Fibroblast of the aortic adventitia (primary cell): ENCODE measurements at places on chromosomes 2 and 18. TPM values are rescaled to one million over a fixed set of nuclear protein-coding genes. Genes with fewer than 3 reads are reported as not detected.

The SCN1A gene
- 0.09 and 0.16 TPM in 2 replicates for total RNA-seq

The PJVK gene
- total RNA-seq, result 1.6 and 2.3 TPM in 2 replicates

- no peak for DNase-seq
Measured at GRCh38 chr2:2839393-2839781, 508.3 kb upstream of the MYT1L start.

- peak; percentile 60 for DNase-seq
Measured at GRCh38 chr2:217851191-217852020, 151.4 kb downstream of the TNS1 start.

- no peak for DNase-seq
Measured at GRCh38 chr2:83015900-83016299, 1443.2 kb downstream of the SUCLG1 start.

The FAM124B gene
- under 0.01 and 1.2 TPM in 2 replicates for total RNA-seq

The SIX3 gene
- total RNA-seq, result not detected in 2 replicates

GRCh38 chr2:231614559-231615057 lies 21.9 kb downstream of the TEX44 start:
- no peak for DNase-seq

DNA sequence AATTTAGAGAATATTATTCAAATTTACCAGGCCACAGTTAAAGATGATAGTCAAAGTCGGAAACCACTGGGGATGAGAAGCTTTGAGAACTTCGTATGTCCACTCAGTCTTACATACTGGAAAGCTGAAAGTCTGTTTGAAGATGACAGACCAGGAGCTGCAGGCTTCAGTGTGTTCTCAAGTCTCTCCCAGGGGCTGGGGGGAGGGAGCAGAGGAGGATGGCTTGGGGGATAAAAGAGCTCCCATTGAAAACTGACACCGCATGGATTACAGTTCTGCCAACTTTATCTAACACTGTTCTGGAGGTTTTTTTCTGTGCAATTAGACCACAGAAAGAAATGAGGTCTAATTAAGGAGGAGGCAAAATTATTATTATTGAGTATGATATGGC lies 170.5 kb upstream of the ALKAL2 start:
- no peak for DNase-seq

GRCh38 chr2:48144777-48145176 lies 238.5 kb upstream of the FBXO11 start:
- DNase-seq, result no peak

GRCh38 chr2:193867454-193867853 lies 1672.7 kb upstream of the TMEFF2 start:
- no peak for DNase-seq

The ALPP gene
- total RNA-seq, result not detected in 2 replicates
